ENCODE measurements at places on chromosomes 3 and 15. TPM values are rescaled to one million over a fixed set of nuclear protein-coding genes. Genes with fewer than 3 reads are reported as not detected.
A peak's percentile ranks its signal among the peaks of the same experiment; 100 is the strongest.

- DNase-seq: no peak
Measured at GRCh38 chr15:69562564-69562963, 109.9 kb downstream of the RPLP1 start.

CASR gene
- not detected for total RNA-seq

DNA sequence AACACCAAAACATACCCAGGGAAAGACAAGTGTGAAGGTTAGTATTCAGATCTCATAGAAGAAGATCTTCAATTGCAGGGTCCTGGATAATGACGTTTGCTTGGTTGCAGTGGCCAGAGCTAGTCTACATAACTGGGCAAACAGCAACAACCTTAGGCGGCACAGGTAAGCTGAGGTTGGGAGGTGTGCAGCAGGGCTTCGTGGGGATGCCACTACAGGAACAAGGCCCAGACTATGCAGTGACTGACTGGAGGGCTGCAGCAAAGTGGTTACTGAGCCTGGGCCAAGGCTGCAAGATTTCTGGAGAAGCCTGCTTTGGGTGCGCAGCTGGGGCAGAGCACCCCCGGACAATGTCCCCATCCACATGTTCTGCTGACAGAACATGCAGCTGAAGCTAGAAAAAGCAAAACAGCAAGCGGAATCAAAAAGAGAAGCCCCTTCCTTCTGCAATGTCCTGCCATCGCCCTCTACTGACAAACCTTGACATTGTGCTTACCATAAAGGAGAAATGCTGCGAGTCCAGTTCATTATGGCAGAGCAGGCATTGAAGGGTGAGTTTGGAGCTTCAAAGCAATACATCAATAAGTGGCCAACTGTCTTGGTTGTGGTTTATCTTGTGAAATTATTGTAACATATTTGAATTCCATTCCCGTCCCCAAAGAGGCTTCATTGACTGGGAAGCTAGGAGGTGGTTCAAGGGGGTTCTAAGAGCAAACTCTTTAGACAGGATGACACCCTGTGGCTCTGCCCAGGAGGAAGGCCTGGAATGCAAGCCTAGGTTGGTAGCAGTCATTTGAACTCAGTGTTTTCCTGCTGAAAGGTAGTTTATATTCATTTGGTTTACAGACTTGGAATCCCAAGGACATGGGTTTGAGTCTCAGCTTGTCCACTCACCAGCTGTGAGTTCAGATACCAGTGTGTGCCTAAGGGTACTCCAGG is 217.0 kb downstream of the PDCD6IP start:
- no peak for DNase-seq

CACNA1D gene
- not detected for total RNA-seq

GRCh38 chr3:36923981-36924743 is 20.7 kb downstream of the TRANK1 start:
- DNase-seq: no peak

- peak; percentile 37 for DNase-seq
Measured at GRCh38 chr3:149936812-149937230, 33.9 kb downstream of the PFN2 start.

DNA sequence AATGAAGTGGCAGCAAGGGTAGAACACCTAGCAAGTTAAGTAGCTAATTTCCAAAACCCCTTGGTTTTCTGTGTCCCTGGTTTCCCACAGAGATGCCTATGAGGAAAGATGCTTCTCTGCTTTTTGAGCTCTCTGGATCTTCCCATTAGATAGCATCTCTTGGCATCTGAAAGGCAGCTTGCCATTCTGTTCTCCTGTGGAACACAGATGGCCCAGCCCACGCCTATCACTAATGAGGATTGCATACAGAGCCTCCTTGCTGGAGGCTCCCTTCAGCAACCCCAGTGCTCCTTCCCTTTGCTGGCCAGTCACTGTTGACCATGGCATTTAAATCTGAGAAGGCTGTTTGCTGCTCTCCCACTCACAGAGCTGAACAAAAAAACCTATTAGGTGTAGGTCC is 34.4 kb upstream of the ETV5 start:
- DNase-seq: no peak

ANKDD1A gene
- 0.58 TPM for total RNA-seq

DNA sequence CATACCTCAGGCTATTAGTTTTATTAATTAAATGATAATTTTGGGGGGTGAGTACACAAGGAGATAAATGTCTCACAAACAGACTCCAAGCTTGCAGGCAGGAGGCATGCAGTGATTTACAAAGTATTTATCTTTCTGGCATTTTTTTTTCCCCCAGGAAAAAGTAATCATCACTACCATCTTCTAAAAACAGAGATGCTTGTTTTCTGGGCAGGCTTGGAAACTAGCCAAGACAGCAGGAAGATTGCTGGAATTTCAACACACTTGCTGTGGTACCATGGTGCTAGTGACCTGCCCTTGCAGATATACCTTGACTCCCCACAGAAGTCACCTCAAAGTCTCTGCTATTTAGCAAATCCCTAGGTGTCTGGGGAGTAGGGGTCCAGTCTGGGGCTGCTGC is 732.8 kb upstream of the CFAP20DC start:
- no peak for DNase-seq

GRCh38 chr15:36626984-36627383 is 47.6 kb downstream of the CDIN1 start:
- no peak for DNase-seq

DNA sequence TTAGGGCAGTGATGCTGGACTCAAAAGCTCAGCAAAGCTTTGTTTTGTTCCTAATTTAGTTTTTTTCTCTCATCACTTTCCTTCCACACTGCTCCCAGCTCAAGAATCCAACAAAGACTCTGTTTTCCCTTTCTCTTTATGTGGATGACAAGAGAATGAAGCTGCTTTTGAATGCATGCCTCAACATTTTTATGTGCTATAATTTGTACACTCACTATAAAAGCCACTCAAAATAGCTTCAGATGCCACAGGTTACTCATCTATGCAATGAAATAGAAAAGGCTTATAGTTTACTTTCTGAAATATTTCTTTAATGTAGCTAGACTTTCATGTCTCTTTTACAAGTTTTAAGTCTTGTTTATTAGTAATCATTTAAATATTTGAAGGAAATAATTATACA is 714.9 kb downstream of the OTOL1 start:
- no peak for DNase-seq

DNA sequence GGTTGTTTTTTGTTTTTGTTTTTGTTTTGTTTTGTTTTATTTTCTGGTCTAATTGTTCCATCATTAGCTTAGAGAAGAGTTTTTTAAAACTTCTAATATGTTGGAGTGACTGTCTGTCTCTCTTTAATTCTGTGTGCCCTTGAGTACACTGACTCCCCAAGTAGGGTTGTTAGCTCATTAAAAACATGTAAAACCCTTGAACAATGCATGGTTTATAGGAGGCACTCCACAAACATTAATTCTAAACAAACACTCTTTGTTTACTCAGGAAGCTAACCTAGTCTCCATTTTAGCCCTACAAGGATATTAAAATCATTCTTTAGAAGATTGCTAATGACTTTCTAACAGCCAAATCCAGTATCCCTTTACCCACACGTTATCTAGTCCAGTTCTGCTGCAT is 100.5 kb downstream of the CGGBP1 start:
- no peak for DNase-seq

DNA sequence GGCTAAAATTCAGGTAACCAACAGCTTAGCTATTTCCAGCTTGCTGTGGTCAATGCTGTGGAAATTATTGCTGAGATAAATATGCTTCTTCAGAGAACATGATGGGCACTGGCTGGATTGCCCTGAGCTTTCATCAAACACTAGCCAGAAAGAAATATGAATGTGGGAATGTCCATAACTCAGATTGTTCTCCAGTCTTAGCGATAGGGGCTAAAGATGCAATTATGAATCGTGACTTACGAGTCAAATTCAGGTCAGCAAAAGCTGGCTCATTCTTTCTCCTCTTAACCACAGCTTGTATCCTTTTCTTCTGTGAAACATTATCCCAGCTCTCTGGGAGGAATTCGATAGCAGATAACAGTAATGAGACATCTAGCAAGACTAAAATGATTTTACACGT is 307.6 kb downstream of the RYR3 start:
- DNase-seq: no peak

GRCh38 chr3:52532838-52533622 is 627 bp downstream of the NT5DC2 start:
- DNase-seq: no peak

GRCh38 chr3:72227486-72228070 is 442.6 kb upstream of the PROK2 start:
- no peak for DNase-seq

- no peak for DNase-seq
Measured at GRCh38 chr15:77327168-77327567, 92.7 kb downstream of the PEAK1 start.

- DNase-seq: no peak
Measured at GRCh38 chr3:192915304-192915703, 2.4 kb downstream of the MB21D2 start.

DNA sequence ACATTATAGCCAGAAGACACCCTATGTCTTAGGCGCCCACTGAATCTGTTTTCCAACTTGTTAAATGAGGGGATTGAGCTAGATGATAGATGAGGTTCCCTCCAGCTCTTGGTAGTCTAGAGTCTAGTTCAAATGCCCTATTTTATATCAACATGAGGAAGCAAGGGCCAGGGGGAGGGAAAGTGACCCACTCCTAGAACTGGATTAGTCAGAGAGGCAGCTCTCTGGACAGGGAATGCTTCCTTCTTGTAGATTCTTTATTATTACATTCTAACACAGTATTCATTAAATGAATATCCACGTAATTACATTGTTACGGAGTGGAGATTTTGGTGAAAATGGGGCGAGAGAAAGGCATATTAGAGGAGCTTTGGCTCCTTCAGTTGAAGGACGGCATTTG is 89.5 kb downstream of the RAD18 start:
- no peak for DNase-seq

- no peak for DNase-seq
Measured at GRCh38 chr3:25895443-25895842, 105.6 kb downstream of the OXSM start.

GRCh38 chr3:160369784-160370183 is 29.2 kb downstream of the IFT80 start:
- no peak for DNase-seq

DNA sequence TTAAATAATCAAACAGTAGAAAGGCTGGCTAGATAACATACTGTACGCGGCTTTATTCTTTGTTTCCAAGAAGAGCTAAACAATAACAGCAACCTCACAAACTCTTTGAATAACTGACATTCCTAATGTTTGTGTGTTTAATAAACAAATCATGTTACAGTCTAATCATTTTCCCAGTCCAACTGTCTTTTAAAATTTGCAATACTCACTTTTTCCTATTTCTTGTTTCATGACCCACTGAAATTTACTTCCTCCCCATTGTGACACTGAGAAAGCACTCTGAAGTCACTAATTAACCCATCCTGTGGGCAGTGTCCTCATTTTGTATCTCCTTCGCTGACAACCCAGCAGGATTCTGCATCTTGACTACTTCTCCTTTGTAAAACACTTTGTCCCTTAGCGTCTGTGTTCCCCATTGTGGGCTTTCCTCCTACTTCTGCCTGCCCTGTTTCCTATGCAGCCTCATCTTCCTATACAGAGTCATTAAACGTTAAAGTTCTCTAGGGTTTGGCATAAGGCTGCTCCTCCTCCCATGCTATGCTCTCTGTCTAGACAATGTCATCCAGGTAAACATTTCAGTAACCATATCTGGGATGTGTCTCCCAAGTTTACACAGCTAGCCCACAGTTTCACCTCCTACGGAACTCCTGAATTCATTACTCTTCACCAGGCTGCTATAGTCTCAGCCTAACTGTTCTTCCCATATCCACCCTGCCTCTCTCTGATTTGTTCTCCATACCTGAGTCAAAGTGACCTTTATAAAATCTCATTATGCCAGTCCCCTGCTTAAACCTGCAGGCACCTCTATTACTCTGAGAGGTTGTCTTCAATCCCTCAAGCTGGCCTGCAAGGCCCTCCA is 148.9 kb downstream of the GREM1 start:
- DNase-seq: no peak

- no peak for DNase-seq
Measured at GRCh38 chr15:80081390-80081789, 21.9 kb downstream of the ZFAND6 start.

DNA sequence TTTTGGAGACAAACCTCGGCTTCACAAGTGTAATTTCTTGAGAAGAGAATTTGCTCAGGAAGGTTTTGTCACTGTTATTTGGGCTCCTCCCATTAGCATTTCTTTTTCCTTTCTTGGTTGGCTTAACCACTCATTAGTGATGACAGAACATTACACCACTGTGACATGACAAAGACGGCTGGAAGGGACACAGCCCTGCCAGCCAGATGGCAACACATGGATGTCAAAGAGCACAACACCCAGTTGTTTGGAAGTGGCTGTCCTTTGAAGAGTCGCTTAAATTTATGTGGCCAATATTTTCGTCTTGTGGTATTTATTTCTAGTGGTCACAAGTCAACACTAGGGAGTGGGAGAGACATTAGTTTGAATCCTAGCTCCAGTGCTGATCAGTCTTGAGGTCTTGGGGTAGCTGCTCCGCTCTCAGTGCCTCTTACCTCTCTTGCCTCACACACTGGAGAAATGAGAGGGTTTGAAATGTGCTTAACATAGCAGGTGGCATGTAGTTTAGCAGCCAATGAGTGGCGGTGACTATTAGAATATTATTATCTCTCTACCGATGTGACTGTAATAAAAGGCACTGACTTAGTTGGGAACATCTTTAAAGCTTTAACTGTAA is 92.8 kb downstream of the FRMD4B start:
- DNase-seq: no peak

DNA sequence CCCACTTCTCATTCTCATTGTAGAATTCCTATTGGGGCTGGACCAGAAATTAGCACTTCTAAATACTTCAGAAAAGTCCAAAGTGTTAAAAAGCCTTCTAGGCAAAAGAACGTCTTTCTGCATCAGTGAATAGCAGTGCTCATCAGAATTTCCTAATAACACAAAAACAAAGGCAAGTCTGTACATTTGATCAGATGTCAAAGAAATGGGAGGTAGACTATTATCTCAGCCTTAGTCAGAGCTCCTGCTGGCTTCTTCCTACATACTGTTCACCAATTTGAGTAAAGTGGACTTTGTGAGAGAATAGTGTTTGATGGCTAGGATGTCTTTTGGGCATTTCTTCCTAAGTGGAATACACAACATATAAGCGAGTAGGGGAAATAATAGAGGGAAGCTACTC is 48.7 kb downstream of the FOXB1 start:
- no peak for DNase-seq

Measured in glomerular endothelial cell (primary cell).